ENCODE measurements at places on chromosomes 5 and 9. TPM values are rescaled to one million over a fixed set of nuclear protein-coding genes. Genes with fewer than 3 reads are reported as not detected.

DNA sequence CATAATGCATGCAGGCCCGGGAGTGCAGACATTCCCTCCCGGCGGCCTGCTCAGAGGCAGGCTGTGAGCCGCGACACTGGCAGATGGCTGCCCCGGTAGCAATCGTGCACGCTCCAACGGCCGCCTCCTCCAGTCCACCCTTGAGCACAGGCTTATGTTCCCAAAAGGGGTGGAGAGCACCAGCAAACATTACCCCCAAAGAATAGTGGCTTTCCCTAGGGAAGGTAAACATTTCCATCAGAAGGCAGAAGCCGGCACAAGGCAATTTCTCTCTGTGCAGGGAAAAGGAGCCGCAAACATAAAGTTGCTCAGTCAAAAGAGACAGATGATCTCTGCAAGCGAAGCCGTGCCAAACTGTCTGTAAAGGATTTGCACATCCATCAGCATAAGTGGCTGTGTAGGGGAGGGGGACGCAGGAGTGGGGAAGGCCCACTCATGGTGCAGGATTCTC lies 92.5 kb downstream of the SIL1 start:
- no peak overlapping the region for H3K27ac ChIP-seq
- H3K4me1 ChIP-seq: no peaks in the 10 kb centered on the region
- H3K4me3 ChIP-seq: no peak overlapping the region
- DNase-seq: no peak
- H3K27me3 ChIP-seq: no peaks in the 10 kb centered on the region

GRCh38 chr5:139911425-139912120 lies 116.0 kb downstream of the PSD2 start:
- H3K4me1 ChIP-seq: no peaks in the 10 kb centered on the region
- H3K27me3 ChIP-seq: peaks cover 9% of the 10 kb centered on the region
- no peak overlapping the region for H3K27ac ChIP-seq
- H3K4me3 ChIP-seq: no peak overlapping the region
- H3K36me3 ChIP-seq: no peaks in the 10 kb centered on the region

GRCh38 chr5:135011355-135012032 lies 22.5 kb downstream of the PITX1 start:
- H3K4me3 ChIP-seq: no peak overlapping the region
- H3K27ac ChIP-seq: no peak overlapping the region
- no peaks in the 10 kb centered on the region for H3K36me3 ChIP-seq
- no peaks in the 10 kb centered on the region for H3K4me1 ChIP-seq
- no peak for DNase-seq

DNA sequence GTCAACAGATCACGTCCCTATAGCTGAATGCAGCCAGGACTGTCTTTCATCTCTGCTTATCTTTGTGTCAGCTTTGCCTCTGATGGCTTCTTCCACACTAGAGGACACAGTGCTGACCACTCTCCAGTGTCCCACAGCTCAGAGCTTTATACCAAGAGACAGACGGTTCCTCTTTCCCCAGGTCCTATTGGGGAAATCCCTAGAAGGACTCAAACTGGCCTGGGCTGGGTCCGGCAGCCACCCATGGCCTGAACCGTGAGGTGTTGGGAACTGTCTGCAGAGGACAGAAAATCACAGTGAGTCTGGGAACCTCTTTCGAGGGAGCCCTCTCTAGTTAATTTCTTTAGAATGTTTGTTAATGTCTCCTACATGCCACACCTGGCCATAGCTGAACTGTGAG lies 68.3 kb upstream of the SHB start:
- H3K4me3 ChIP-seq: no peak overlapping the region
- H3K36me3 ChIP-seq: no peaks in the 10 kb centered on the region
- H3K27me3 ChIP-seq: peaks cover 30% of the 10 kb centered on the region
- no peak for DNase-seq
- no peaks in the 10 kb centered on the region for H3K4me1 ChIP-seq

GRCh38 chr5:58121391-58121790 lies 338.5 kb downstream of the PLK2 start:
- H3K36me3 ChIP-seq: no peaks in the 10 kb centered on the region
- H3K4me3 ChIP-seq: no peak overlapping the region
- no peak for DNase-seq
- no peak overlapping the region for H3K27ac ChIP-seq
- peaks cover 9% of the 10 kb centered on the region for H3K27me3 ChIP-seq

- no peaks in the 10 kb centered on the region for H3K36me3 ChIP-seq
- H3K4me1 ChIP-seq: no peaks in the 10 kb centered on the region
- no peak overlapping the region for H3K4me3 ChIP-seq
- H3K27ac ChIP-seq: no peak overlapping the region
Measured at GRCh38 chr5:45205403-45205961, 396.7 kb downstream of the MRPS30 start.

DNA sequence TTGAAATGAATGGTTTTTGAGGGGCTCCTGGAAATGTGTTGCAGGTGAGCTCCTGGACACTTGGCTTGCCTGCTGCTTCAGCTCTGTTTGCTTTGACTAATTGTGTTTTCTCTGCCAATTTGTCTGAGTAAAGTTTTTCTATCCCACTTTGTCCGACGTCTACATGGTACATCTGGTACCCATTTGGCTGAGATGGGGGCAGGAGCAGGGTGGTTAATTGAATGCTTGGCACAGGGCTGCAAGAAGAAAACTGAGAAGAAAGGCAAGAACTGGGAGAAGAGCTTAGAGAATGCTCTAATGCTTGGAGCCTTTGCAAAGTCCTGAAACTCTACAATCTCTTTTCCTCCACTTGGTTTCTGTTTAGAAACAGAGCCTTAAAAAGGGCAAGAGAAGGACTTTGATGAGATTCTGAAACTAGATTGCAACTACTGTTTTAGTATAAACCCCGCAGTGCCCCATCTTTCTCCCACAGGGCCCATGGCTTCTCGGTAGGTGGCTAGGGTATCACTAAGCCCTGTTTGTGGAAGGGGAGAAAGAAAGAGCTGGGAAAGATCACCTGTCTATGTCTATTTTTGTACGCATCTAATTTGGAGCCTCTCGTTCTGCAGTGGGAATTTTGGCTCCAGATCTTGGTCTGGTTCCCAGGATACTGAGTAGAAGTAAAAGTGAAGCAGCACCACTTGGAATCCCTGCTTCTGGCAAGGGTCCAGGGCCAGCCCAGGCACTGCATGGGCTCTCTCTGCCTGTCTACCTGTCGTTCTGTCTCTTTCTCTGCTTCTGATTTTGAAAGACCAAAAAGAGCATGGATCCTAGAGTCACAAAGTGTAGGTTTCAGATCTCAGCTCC lies 214.4 kb downstream of the SEMA6A start:
- no peak for DNase-seq
- H3K36me3 ChIP-seq: peaks cover 9% of the 10 kb centered on the region
- no peak overlapping the region for H3K27ac ChIP-seq
- H3K4me3 ChIP-seq: no peak overlapping the region

GRCh38 chr9:127762111-127762676 lies 16.3 kb downstream of the SH2D3C start:
- no peak overlapping the region for H3K27ac ChIP-seq
- H3K27me3 ChIP-seq: no peaks in the 10 kb centered on the region
- DNase-seq: no peak

The PHF24 gene
- total RNA-seq: 0.09 TPM

The PROB1 gene
- 3.2 TPM for total RNA-seq

The NUDT12 gene
- 6.1 TPM for total RNA-seq

Data from activated CD4-positive, alpha-beta T cell treated with anti-CD3 and anti-CD28 coated beads for 36 hours (primary cell).